ENCODE measurements at places on chromosomes 5 and 9. TPM values are rescaled to one million over a fixed set of nuclear protein-coding genes. Genes with fewer than 3 reads are reported as not detected.
A peak's percentile ranks its signal among the peaks of the same experiment; 100 is the strongest.

Gene NUP214
- 71.8 TPM for total RNA-seq

GRCh38 chr9:81022177-81022576 lies 667.2 kb downstream of the TLE1 start:
- ATAC-seq: no peak

DNA sequence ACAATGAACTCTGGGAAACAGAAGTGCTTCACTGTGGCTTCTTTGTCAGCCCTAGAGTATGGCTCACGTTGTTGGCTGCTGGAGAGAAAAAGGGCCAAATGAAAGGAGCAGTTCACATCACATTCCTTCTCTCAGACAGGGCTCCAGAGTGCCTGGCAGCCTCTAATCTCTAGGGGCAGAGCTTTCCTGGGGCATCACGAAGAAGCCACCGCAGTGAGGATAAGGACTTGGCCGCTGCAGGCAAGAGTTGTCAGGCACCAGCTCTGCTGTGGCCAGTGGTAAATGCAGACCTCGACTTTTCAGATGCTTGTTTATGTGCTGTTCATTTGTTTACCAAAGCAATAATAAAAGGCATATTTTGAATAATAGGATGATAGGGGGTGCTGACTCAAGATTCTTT lies 227.2 kb downstream of the ICE1 start:
- ATAC-seq: no peak

- ATAC-seq: no peak
Measured at GRCh38 chr5:71461360-71461759, 5.9 kb downstream of the BDP1 start.

GRCh38 chr5:2263763-2264162 lies 381.0 kb upstream of the IRX4 start:
- ATAC-seq: no peak

DNA sequence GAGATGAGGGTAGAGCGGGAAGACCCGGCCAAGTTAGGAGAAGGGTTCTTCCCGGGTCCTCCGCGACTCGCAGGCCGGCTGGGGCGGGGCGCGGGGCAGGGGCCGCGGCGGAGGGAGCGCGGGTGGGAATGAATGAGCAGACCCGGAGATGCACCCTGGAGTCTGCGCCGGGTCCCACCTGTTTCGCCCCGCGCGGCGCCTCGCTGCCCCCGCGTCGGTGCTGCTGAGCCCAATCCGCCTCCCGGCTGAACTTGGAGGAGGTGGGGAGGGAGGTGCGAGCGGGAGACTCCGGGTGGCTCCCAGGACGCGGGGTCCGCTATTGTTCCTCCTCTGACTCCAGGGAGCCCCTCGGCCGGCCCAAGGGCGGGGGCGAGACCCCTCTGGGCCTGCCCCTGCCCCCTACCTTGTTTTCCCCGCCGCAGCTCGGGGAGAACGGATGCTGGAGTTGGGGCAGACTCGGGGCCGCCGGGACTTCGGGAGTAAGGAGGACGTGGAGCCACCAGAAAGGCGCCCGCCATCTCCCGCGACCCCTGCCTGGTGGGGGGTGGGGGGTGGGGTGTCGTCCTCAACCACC lies 659 bp downstream of the RAI14 start:
- ATAC-seq: peak; percentile 53

DNA sequence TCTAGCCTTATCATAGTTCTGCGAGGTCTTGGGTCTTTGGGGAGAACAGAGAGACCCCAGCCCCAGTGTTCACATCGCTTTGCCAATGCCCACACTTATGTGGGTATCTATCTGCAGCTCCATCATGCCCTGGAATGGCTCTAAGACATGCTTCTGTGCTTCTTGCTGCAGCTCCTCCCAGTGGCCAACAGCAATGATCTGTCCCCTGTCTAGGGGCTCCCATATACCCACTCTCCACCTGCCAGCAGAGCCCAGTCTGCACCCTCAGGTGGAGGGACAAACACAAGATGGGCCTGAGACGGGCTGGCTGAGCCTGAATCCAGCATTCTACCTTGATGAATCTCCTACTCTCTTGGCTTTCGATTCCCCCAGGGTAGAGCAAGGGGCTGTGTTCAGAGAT lies 14.6 kb upstream of the DAP start:
- no peak for ATAC-seq

GRCh38 chr5:125326150-125326510 lies 579.7 kb upstream of the ZNF608 start:
- ATAC-seq: no peak

DNA sequence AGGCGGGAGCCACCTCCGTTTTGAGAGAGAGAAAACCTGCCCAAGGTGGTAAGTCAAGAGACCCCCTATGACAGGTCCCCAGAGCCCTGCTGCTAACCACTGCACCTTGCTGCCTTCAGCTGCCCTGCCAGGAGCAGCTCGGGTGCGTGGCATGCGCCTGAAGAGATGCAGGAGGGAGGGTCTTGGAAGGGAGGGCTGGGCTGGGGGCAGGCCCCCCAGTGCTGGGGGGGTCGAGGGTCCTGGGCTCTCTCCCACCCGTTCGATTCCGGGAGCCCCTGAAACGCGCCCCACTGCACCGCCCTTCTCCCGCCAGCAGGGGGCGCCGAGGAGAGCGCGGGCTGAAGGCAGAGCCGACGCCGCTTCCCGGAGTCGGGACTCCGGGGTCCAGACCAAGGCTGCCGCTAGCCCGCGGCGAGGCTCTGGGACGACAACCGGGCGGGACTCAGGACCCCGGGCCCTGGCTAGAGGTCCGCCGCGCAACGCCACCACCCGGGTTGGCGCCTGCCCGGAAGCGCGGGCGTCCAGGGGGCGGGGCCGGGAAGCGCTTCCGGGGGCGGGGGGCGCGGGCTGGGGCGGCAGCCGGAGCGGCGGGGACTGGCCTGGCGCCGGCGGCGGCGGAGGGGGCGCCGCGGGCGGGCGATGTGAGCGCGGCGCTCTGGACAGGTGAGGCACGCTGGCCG lies at the start of gene ZBTB34:
ZBTB34 (plus strand) TSS at position 563 of the 680 bp plus-strand sequence. CDS start 18,761 bp downstream, outside the sequence.
- peak; percentile 85 for ATAC-seq

Gene HAVCR1
- total RNA-seq: not detected

DNA sequence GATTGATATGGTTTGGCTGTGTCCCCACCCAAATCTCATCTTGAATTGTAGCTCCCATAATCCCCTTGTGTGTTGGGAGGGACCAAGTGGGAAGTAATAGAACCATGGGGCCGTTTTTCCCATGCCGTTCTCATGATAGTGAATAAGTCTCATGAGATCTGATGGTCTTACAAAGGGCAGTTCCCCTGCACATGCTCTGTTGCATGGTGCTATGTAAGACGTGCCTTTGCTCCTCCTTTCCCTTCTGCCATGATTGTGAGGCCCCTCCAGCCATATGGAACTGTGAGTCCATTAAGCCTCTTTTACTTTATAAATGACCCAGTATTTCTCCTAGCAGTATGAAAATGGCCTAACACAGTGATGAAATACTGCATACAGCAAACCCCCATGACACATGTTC lies 84.8 kb upstream of the SELENOP start:
- no peak for ATAC-seq

Gene QRFP
- total RNA-seq: not detected

Measured in activated T-helper 17 cell treated with anti-CD3 and anti-CD28 coated beads, Interleukin-2, amount 50 U/mL, for 72 hours (primary cell).